ENCODE measurements at places on chromosomes 2 and 18.
A peak's percentile ranks its signal among the peaks of the same experiment; 100 is the strongest.

GRCh38 chr2:196750977-196751631, 48.4 kb downstream of the GTF3C3 start:
- DNase-seq = peak; percentile 41

- DNase-seq = no peak
Observed at GRCh38 chr2:58081000-58081399, 34.4 kb downstream of the VRK2 start.

- DNase-seq = no peak
Observed at GRCh38 chr2:168705534-168706470, 96.6 kb upstream of the NOSTRIN start.

DNA sequence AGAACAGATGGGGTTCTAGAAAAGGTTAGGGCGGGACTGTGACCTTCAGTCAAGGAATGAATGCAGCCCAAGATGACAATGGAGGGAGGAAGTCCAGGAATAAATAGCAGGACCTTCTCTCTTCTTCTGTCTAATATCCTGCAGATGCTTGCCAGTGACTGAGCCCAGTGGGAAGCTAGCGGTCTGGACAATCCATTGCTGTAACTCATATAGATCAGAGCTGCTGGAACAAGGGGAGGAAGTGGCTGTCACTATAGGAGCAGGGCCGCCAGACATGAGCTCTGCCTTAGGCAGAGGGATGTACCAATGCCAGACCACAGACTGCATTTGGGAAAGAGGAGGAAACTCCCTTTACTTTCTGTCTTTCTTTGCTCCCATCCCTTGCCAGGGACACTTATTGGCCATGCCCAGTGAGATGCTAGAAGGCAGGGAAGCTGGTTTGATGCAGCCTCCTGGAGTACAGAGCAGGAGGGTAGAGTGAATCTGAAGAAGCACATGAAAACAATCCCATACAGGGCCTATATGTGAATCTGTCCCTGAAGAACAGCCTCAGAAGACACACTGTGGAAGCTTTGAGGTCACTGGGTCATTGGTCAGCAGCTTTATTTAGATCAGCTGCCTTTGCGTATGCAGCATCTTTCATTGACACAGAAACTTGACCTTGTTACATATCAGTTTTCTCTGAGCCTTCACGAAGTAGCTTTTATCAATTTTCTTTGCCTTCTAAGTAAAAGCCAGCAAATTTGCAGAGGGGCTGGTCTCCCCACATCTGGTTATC, 65.4 kb downstream of the CCDC85A start:
- no peak for DNase-seq

DNA sequence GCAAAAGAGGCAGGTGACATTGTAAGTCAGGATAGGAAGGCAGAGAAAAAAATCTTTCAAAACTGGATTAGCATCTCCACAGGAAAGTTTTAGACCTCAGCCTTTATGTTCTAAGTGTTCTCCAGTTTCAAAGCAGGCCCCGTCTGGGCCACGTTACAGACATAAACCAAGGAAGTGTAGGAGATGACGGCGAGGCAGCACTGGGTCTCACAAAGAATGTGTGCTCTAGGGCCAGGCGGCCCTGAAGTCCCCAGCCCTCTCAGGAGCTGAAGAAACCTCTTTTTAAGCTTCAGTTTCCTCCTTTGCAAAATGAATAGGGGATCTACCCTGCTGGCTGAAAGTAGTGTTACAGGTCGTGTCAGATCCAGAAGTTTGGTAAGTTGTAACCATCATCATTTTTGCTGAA, 81.7 kb downstream of the SPRED2 start:
- no peak for DNase-seq

GRCh38 chr18:49548229-49548636, 13.6 kb upstream of the LIPG start:
- no peak for DNase-seq

GRCh38 chr18:26405190-26405801, 143.1 kb downstream of the KCTD1 start:
- DNase-seq = no peak

- DNase-seq = no peak
Observed at GRCh38 chr2:38251940-38252339, 125.1 kb downstream of the ATL2 start.

DNA sequence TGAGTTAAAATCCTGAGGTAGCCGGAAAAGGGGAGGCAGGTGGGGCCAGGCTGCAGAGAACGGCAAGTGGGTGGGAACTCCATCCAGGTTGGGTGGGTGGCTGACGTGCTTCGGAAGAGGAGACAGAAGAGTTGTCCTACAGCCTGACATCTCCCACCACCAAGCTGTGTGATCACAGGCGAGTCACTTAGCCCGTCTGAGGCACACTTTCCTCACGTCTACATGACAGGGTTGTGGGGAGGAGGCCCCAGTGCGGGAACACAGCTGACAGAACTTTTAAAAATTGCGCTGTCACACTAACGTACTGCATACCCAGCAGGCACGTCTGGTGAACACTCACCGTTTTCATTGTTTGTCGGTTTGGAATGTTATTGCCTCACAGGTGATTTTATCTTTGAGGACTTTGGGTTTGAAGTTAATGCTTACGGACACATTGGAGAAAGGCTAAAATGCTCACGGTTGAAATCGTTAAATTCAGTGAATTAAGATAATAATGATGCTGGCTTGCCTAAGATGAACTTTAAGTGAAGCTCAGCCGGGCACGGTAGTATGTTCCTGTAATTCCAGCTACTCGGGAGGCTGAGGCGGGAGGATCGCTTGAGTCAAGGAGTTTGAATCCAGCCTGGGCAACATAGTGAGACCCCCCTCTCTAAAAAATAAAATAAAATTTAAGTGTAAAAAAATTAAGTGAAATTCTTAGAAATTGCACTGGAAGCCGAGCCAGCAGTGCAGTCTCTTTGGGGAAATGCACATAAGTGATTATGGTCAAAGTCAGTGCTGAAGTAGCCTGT, 8.9 kb downstream of the EMILIN2 start:
- no peak for DNase-seq

DNA sequence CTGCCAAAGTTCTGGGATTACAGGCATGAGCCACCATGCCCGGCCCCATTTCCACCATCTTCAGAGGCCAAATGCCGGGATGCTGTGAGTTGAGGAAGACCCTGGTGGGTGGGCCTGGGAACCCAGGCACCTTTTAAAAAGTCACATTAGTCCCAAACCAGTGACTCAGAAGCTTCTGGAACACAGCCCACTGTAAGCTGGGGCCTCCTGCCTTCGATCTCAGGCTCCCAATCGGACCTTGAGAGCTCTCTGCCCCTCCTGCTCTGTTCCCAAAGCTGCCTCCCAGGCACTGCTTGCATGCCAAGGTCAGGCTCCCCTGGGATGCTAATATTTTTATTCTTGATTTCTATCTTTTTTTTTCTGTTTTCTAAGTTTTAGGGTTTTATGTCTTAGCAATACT, 4.2 kb downstream of the ADCY3 start:
- DNase-seq = no peak

- DNase-seq = peak; percentile 64
Observed at GRCh38 chr2:79887747-79888374, 375.0 kb downstream of the CTNNA2 start.

- no peak for DNase-seq
Observed at GRCh38 chr2:48914477-48915089, 159.1 kb upstream of the LHCGR start.

DNA sequence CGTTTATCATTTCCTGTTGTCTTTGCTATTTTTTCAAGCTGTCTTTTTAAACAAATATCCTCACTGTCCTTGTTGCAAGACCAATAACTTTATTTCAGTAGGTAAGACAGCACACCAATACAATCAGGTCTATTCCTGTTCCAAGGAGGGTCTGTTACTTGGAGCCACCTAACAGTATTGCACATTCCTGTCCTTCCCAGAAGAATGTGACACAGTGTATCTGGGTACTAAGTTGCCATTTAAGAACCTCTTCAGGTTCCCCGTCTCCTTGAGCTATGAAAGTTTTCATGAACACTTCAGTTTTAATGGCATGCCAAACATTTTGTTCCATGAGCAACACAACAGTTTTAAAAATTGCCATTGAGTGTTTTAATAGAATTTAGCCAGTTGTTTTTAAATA, 138.9 kb upstream of the CAVIN2 start:
- no peak for DNase-seq

GRCh38 chr18:62396967-62397366, 71.9 kb downstream of the TNFRSF11A start:
- no peak for DNase-seq

DNA sequence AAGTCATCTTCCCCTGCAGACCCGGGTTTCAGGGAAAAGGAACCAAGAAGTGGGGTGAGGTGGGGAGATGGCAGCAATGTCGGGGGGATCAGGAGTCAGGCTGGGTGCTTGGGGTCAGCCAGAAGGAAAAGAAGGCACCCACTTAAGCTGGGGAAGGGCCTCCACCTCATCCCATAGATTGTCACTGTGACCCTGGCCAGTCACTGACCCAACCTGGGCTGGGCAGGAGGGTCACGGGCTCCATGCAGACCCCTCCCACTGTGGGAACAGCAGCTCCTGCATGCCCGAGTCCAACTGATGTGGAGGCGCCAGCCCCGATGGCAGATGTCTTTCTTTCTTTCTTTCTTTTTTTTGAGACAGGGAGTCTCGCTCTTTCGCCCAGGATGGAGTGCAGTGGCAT, 53.6 kb upstream of the HAAO start:
- DNase-seq = no peak

DNA sequence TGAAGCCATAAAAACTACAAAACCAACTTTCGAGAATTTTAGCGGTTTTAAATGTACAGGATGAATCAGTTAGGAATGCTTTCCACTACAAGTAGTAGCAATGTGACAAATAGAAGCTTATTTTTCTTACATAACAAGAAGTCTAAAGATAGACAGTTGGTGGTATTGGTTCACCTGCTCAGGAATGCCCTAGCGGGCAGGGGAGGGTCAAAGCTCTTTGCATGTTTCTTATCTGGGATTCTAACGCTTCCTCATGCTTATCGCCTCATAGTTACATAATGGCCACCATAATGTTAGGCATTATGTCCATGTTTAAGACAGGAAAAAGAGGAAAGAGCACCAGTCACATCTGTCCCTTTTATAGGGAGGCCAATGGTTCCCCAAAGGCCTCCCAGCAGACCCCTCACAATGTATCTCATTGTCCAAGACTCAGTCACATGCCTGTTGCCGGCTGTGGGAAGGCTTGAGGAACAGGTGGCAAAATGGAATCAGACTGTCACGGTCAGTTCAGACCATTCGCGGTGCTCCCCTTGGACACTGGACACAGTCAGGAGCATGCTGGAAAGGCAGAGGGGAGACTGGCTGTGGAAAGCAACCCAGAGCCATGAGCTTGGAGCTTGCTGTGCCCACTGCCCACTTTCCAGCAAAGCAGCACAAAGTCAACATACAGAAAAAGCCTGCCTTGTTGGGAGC, 69.4 kb upstream of the ODC1 start:
- DNase-seq = no peak

- DNase-seq = no peak
Observed at GRCh38 chr2:123468071-123468470, 557.0 kb upstream of the CNTNAP5 start.

DNA sequence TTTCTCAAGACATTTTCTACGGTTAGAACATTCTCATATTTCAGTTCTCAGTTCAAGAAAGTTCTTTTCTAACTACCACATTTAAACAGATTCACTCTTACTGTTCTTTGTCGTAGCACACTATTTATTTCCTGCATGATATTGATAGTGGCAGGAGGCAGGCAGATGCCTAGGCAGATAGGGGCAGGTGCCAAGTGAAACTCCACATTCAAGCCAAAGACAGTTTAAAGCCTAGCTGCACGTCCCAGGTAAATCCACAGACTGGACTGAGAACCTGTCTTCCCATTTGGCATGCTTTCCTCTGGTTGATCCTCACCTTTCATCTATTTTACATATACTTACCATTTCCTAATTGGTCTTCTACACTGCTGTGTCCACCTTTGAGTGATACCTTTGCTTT, 359.3 kb downstream of the TMX3 start:
- DNase-seq = no peak

DNA sequence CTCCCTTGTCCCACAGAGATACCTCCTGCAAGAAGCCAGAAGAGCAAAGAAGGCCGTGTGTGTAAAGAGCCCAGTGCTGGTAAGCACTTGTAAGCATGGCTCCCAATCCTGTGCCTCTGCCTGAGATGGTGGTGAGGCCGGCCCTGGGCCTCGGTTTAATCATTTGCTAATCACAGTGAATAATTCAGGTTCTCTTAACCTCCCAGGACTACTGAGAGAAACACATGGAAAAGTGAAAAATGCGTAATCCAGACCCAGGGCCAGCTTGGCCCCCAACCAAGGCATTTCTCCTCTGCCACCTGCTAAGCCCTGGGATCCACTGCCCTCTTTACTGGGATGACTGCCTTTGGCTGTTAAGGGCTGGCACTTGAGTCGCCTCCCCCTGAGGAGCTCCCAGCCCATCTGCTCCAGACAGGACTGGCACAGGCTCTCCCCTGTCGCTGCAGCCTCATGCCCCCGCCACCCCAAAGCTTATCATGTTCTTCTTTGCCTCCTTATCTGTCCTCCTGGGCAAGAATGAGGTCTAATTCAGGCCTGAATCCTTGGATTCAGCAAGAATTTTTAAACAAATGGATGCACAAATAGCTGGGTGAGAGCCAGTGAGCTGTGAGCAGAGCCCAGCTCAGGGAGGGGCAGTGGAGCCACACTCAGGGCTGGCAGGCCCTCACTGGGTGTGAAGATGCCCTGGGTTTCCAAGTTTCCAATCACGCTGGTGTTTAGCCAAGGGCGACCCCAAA, 193.9 kb upstream of the HS6ST1 start:
- DNase-seq = no peak

GRCh38 chr2:23426263-23426905, 41.4 kb downstream of the KLHL29 start:
- no peak for DNase-seq

DNA sequence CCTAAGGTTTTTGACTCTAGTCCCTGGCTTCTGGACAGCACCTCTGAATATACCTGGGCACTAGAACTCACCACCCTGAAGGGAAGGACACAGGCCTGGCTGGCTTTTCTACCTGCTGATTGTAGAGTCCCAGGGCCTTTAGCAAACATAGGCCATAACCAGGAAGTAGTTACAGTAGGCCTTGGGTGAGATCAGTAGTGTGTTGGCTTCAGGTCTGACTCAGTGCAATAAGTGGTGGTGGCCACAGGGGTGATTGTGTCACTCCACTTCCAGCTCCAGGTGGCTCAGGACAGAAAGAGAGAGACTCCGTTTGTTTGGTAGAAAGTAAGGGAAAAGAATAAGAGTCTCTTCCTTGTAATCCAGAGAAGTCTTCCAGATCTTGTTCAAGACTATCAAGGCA, 101.7 kb upstream of the LGALSL start:
- DNase-seq = no peak

DNA sequence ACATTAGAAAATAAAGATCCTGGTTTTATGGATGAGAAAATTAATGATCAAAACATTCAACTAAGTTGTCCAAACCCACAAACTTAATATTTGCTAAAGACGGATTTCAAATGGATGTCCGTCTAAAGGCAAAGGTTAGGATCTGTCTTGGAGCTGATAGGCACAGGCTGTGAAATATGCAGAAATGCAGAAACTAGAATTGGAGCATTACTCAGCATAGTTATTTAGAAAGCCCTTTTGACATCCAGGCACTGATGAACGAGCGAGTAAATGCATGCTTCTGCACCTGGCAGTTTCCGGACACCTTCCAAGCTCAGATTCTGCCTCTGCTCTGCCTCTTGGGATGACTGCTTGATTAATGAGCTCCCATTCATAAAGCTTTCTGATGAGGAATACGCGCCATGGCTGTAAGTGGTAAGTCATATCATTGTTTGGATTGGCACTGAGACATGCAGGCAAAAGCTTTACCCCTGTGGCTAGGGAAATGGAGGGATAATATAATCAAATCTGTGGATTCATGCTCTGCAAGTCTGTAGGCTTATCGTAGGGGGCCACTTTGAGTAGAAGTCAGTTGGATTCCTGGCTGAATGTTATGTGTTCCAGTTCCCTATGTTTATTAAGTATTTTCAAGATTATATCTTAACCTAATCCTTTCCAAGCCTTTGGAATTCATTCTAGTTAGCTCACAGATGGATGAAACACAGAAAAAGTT, 2176.3 kb upstream of the CELF4 start:
- no peak for DNase-seq

All from muscle of arm (tissue), 14 donors.